ENCODE measurements at places on chromosomes 5 and 9.

DNA sequence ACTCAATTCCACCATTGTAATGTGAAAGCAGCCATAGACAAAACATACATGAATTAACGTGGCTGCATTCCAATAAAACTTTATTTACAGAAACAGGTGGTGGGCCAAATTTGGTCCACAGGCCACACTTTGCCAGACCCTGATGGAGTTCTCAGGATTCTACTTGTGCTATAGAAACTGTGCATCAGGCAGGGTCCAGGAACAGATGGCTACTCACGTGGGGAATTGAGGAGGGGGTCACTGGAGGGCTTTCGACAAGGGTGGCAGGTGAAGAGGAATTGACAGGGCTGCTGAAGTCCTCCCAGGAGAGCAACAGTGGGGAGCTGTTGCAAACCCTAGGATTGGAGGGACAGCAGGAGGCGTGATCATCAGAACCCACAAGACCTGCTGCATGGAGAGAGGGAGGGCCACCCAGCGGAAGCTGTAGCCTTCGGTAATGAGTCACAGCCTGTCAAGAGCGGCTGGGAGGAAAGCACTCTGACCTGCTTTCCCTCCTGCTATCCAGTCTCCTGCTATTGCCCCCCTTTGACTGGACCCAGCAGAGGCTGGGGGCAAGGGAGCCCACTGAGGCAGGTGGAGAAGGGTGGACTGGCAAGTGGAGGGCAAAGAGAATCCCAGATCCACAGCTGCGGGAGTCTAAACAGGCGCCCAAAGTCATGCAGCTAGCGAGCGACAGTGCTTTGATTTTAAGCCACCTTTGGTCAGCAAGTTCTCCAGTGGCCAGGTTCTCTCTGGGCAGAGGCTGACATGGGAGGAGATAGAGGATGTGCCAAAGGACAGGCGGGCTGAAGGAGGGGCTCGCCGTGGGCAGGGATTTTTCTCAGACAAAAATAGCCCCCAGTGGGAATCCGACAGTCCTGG lies 138.3 kb upstream of the SMIM23 start:
- no peak for DNase-seq

DNA sequence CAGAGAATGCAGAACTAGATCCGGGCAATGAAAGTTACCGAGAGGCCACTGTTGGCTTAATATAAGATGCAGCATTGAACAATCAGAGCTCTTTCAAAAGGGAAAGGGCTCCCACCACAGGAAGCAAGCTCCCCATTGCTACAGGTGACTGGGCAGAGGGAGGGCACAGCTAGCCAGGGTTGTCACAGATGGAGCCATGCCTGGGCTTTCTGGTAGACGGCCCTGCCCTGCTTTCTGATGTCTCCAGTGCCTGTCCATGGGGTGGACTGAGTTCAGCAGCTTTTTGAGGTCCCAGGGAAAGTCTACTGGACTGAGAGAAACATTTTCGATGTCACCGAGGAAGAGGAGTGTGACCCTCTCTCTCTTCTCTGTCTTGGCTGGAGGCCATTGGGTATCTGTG lies 14.1 kb downstream of the RGS3 start:
- DNase-seq: no peak

GRCh38 chr9:135209852-135210251 lies 122.4 kb downstream of the OLFM1 start:
- no peak for DNase-seq

DNA sequence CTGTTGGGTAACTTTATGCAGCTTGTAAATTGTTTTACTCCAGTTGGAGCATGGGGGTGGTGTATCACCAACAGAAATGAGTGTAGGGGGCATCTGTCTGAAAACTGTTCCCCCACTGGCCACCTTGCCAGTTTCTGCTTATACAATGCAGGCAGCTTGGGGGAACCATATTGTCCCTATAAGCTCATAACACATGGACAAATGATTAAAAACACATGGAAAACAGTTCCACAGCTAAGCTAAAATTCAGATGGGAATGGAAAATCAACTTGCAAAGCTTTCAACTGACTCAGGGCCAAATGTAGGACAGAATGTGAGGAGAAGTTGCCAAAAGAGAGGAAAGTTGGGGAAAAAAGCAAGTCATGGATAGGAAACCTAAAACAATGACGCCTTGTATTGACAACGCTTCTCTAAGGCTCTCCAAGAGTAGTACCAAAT lies 7.9 kb upstream of the CER1 start:
- no peak for DNase-seq

- no peak for DNase-seq
Observed at GRCh38 chr9:123637945-123638634, 282.1 kb downstream of the CRB2 start.

DNA sequence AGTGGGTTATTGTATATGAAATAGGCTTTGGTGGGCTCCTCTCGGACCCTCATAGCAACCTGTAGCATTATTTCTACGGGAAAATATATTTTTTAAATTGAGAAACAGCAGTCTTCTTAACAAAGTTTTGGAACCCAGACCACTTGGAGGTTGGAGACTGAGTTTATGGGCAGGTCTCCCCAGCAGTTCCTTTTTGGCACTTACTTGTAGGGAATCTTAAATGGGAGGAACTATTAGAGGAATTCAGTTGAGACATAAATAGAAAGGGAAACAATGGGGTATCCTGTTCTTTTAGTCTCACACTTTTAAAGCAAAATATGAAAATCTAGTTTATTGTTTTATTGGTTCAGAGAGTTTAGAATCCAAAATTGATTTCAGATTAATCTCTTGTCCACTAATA lies 111.5 kb downstream of the TRIO start:
- no peak for DNase-seq

GRCh38 chr9:76136986-76137385 lies 246.5 kb downstream of the PCSK5 start:
- no peak for DNase-seq

- no peak for DNase-seq
Observed at GRCh38 chr9:105369911-105370310, 77.9 kb upstream of the FSD1L start.

DNA sequence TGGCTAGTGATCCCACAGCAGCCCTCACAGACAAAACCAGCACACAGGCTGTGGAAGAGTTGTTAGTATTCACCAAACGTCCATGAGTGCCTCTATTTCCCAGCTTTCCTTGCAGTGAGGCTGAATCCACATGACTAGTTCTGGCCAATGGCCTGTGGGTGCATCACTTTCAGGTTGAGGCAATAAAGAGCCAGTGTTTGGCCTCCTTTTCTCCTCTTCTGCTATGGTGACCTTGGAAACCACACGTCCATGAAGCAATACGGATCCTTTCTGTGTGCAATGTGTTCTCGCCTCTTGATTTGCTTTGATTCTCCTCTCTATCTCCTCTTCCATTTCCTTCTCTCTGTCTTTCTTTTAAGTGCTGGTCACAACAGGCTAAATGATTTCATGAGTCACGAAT lies 23.4 kb upstream of the CLK4 start:
- DNase-seq: no peak

GRCh38 chr9:135253305-135254004 lies 166.0 kb downstream of the OLFM1 start:
- no peak for DNase-seq

- DNase-seq: no peak
Observed at GRCh38 chr5:151108566-151108965, 27.7 kb upstream of the TNIP1 start.

DNA sequence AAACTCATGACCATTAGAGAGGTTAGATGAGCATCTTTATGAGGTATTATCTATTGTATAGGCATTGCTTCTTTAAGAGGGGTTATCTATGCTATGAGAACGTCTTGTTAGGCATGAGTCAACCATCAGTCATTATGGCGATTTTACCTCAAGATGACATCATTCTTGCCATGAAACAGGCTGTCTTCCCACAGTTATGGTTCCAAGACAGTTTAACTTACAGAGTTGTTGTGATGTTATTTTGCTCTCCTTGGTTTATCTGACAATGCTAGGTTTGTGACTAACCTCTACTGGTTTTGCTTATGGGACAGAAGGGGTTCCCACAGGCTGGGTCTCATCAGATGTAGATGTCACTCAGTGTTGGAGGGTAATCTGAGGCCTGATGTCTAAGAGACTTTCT lies 1864.7 kb upstream of the ACO1 start:
- DNase-seq: no peak

GRCh38 chr9:1658661-1659362 lies 356.3 kb upstream of the SMARCA2 start:
- no peak for DNase-seq
